ENCODE measurements at places on chromosomes 11 and 22.
A peak's percentile ranks its signal among the peaks of the same experiment; 100 is the strongest.

DNA sequence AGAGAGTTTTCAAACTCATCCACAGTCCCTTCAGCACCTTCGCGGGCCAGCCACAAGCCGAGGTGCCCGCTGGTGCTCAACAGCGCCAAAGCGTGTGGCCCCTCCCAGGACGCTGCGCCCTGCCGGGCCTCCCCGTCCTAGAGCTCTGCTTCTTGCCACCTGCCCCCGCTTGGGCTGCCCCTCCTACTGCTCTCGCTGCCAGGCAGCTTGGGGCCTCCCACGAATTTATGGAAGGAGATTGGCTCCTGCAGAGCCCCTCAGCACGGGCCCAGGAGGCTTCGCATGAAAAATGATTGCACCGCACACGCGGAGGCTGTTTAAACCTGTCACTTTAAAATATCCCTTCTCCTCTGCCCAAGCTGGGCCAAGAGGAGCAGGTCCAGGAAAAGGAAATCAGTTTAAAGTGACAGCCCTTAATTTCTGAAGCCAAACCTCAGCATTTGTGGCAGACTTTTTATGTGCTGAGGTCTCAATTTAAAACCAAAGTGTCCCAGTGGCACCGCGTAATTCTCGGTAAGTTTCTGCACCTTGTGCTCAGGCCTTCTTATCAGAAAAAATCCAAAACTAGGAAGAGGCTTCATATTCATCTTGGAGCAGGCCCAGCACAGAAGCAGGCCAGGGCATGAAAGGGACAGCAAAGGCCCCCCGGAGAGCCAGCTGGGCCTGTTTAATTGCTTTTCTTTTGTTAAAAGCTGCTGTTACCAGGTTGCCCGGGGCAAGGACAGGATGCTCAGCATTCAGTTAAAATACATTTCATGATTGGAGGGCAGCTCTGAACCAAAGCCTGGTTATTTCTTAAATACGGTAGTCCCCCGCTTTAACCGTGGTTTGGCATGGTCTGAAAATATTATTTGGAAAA, 303.6 kb downstream of the OPCML start:
- no peak for DNase-seq

- no peak for DNase-seq
These were observed 9.0 kb upstream of the BID start for GRCh38 chr22:17783312-17783711.

DNA sequence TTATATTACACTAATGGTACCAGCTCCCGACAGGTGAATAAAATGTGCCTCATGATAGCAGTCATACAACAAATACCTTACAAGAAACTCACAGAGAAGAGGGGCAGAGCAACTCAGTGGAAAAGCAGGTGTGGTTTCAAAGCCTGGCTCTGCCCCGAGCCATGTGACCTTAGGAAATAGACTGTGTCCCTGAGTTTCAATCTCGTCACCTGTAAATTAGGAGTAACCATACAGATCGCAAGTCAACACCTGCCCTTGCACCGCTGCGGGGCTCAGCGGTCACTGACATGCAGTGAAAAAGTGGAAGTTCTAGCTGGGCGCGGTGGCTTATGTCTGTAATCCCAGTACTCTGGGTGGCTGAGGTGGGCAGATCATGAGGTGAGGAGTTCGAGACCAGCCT, 11.9 kb upstream of the MRTFA start:
- no peak for DNase-seq

DNA sequence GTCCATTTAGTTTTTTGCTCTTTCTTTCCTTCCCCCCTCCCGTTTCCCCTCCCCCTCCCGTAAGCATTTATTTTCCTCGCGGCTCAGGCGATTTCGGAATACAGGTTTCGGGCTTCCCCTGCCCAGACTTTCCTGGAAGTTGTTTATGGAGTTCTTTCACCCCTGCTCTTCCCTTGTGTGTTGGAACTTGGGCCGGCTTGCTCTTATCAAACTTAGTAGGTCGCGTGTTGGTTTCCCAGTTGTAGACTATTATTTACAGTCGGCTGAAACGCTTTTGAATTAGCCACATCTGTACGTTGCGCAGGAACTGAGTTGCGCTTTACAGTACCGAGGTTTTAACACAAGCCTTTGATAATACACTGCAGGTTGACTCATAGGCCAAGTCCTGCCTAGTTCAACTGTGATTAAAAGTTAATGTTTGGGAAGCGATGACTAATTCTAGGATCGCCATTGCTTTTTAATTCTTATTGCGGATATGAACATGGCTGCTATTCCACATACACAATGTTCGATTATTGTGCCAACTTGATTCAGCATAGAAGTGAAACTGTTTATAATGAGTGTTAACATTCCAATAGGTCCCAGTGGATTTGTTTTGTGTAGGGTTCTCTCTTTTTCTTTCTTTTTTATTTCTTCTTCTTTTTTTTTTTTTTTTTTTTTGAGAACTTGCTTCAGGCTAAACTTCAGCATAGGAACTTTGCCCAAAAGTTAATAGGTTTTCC, 1.7 kb downstream of the YAP1 start:
- DNase-seq = no peak

DNA sequence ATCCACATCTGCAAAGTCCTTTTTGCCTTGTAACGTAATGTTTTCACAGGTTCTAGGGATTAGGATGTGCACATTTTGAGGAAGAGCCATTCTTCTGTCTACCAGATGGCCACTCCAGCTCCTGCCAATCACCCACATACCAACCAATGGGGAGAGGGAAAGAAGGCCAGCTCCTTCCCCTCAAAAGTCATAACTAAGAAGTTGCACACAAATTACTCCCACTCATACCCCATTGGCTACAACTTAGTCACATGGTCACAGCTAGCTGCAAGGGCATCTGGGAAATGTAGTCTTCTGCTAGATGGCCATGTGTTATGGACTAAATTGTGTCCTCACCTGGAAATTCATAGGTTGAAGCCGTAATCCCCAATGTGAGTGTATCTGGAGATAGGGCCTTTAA, 15.4 kb upstream of the MYOD1 start:
- peak; percentile 31 for DNase-seq

- no peak for DNase-seq
These were observed 397 bp upstream of the CD44 start for GRCh38 chr11:35138606-35138942.

DNA sequence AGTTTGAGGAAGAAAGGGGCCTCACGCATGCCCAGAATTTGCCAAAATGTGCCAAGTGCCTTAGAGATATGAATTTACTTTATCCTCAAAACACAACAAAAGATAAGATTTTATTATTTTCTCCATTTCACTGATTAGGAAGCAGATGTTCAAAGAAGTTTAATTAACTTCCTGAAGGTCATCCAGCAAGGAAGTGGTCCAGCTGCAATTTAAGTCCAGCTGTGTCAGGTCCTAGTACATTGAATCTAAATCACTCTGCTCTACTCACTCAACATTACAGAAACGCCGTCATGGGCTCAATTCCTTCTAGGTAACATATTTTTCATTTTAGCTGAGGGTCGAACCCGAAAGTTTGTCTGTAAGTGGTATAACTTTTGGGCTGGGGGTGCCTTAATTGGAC, 115.4 kb downstream of the CCDC34 start:
- DNase-seq = no peak

GRCh38 chr11:107691000-107691750, 20.7 kb downstream of the SLN start:
- DNase-seq = no peak

DNA sequence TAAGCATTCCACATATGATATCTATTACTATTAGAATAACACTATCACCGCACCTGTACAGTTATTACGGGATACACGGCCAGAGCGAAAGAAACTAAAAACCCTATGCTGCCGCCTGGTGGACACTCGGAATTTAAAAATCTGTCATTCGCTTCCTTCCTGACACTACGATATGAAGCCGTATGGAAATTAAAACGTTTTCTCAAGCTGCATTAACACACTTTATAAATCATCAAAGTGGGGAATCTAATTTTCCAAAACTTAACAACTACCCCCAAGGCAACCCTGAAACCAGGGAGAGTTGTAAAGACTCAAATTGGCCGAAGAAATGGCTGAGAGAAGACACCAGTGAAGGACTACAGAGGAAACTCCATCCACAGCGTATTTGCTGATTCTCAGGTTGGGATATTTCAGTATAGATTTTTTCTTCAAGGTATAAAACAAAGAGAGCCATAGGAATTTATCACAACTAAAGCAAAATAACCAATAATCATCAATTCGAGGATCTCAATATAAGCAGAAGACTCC, 1.4 kb downstream of the CCDC73 start:
- peak; percentile 82 for DNase-seq

DNA sequence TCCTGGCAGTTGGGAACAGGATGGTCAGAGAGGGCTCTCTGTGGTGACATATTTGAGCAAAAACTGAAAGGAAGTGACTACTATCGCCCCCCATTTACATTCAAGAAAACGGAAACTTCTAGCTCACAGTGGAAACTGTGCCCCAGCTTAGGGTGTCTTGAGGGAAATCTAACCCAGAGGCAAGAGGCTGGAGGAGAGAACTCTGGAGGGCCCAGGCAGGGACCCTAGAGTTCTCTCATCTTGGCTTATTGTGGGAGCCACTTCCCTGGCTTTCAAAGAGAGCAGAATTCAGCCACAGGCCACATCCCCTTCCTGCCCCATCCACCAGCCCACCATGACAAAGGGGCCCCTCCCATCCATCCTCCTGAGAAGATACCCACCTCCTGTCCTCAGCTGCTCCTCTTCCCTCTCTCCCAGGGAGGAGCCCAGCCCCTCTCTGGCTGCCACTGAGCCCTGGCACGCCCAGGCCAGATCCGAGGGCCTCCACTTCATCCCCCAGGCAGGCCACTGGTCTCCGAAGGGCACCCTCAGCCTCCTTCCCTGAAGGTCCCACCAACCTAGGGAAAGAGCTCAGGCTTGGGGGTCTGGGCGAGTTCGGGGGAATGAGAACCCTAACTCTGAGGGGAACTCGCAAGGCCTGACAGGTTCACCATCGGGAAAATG, 1.6 kb upstream of the TMPRSS13 start:
- DNase-seq = no peak

- DNase-seq = peak; percentile 92
These were observed 3.9 kb downstream of the SH3BP1 start for GRCh38 chr22:37643225-37643847.

- no peak for DNase-seq
These were observed 207.7 kb downstream of the CEP164 start for GRCh38 chr11:117535201-117535849.

- DNase-seq = no peak
These were observed 59.2 kb upstream of the CD5 start for GRCh38 chr11:61042961-61043540.

- no peak for DNase-seq
These were observed 44.5 kb downstream of the NECTIN1 start for GRCh38 chr11:119684361-119685110.

- DNase-seq = no peak
These were observed 226.1 kb downstream of the BLID start for GRCh38 chr11:121889931-121890330.

GRCh38 chr11:125402435-125402834, 93.6 kb downstream of the FEZ1 start:
- DNase-seq = no peak

DNA sequence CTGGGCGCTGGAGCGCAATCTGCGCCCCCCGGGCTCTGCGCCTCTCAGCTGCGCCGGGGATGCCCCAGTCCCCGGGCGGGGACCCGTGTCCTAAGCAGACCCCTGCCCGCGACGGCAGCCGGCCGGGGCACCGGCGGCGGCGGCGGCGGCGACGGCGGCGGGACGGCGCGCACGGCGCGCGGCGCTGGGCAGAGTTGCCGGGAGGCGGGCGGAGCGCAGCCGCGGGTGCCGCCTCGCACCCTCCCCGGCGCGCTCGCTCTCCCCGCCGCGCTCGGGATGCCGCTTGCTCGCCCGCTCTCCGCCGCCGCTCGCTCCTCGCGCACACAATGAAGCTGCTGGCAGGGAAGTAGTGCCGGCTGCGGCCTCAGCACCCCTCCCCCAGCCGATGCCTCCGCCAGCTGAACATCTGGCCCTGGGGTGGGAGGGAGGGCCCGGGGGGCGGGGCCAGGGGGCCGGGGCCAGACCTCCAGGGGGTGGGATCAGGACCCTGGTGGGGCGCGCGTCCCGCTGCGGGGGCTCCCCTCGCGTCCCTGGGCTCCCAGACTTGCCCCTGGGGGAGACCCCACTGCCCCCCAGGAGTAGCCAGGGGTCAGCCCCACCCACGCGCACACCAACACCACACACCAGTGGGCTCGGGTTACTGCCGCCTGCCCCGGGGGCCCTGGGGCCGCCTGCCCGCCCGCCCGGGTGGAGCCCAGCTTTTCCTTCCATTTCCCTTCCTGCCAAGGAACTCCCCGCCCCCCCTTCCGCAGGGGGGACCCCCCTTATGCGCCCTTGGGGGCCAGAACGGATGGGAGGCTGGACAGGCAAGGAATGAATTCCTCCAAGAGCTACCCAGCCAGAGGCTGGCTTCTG, at the start of gene RCOR2:
RCOR2 (minus strand) TSS at position 328 of the 855 bp plus-strand sequence. CDS start 708 bp downstream, outside the sequence.
- DNase-seq = peak; percentile 74

DNA sequence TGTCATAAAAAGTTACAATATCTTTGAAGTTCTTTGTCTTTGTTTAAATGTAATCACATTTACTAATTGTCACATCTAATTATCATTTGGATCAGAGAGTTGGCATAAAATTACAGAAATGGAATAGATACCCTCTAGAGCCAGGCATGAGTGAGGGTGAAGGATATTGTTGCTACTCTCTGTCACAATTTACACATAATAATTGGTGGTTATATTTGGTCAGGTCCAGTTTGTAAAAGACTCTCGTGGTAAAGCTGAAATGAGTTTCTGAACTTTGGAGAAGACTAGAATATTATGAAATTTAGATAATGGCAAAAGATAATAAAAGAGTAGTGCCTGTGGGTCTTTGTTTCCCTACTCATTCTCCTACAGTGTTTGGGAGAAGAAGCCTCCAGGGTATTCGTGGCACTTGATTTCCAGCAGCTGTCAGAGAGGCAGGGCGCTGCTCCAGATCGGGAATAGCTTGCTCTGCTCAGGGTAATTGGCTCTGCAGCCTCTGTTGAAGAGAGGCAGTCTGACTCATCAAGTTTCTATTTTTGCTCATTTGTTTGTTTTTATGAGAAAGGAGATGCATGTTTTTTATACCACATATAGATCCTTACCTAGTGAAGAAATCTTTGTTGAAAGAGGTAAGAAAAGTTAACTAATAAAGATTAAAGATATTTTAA, 349.9 kb downstream of the CNTN5 start:
- DNase-seq = no peak

GRCh38 chr22:19571995-19572394, 47.8 kb upstream of the CLDN5 start:
- no peak for DNase-seq
